ENCODE measurements at places on chromosomes 16 and 17. TPM values are rescaled to one million over a fixed set of nuclear protein-coding genes. Genes with fewer than 3 reads are reported as not detected.

DNA sequence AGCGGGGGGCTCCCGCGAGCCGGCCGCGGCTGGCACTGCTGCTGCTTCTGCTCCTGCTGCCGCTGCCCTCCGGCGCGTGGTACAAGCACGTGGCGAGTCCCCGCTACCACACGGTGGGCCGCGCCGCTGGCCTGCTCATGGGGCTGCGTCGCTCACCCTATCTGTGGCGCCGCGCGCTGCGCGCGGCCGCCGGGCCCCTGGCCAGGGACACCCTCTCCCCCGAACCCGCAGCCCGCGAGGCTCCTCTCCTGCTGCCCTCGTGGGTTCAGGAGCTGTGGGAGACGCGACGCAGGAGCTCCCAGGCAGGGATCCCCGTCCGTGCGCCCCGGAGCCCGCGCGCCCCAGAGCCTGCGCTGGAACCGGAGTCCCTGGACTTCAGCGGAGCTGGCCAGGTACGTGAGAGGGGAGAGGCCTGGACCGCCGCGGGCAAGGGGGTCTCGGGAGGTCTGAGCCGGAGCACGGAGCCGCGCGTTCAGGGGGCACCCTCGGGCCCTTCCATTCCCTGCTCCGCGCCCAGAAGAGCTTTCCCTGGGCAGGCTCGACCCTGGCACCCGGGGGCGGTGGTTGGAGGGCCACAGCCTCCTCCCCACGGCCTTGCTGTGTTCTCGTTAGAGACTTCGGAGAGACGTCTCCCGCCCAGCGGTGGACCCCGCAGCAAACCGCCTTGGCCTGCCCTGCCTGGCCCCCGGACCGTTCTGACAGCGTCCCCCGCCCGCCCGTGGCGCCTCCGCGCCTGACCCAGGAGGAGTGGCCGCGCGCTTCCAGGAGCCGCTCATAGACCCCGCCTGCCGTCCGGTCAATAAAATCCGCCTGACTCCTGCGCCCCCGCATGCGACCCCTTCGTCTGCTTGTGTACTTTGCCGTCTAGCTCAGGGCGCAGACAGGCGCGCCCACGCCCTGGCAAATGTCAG lies 591 bp downstream of the NPW start:
- DNase-seq: no peak

GRCh38 chr16:23025692-23026307 lies 123.5 kb downstream of the USP31 start:
- DNase-seq: no peak

GRCh38 chr17:3798273-3799180 lies 2.5 kb downstream of the ITGAE start:
- DNase-seq: no peak

DNA sequence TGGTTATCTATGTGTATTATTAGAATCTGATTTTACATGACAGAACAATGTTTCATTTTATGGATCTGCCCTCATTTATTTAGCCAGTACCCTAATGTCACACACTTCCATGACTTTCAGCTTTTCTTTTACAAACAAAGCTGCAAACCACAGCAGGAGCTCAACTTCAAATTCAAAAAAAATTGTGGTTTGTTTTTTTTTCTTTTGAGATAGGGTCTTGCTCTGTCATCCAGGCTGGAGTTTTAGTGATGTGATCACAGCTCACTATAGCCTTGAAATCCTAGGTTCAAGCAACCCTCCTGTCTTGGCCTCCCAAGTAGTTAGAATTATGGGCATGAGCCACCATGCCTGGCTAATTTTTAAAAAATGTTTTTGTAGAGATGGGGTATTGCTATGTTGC lies 8.2 kb upstream of the MPRIP start:
- DNase-seq: no peak

DNA sequence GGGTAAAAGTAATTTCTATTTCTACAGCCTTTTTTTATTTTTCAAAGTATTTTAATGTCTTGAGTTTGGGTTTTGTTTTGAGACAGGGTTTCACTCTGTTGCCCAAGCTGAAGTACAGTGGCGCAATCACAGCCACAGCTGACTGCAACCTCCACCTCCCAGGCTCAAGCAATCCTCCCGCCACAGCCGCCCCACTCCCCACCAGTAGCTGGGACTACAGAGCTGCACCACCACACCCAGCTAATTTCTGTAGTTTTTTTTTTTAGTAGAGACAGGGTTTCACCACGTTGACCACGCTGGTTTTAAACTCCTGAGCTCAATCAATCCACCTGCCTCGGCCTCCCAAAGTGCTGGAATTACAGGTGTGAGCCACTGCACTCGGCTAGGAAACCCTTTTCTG lies 44.0 kb downstream of the TUBD1 start:
- peak; percentile 72 for DNase-seq

- no peak for DNase-seq
Observed at GRCh38 chr17:34307110-34307509, 12.1 kb upstream of the CCL8 start.

GRCh38 chr16:23244122-23244521 lies 58.0 kb upstream of the SCNN1B start:
- DNase-seq: no peak

- DNase-seq: no peak
Observed at GRCh38 chr16:53664724-53665345, 38.8 kb downstream of the RPGRIP1L start.

DNA sequence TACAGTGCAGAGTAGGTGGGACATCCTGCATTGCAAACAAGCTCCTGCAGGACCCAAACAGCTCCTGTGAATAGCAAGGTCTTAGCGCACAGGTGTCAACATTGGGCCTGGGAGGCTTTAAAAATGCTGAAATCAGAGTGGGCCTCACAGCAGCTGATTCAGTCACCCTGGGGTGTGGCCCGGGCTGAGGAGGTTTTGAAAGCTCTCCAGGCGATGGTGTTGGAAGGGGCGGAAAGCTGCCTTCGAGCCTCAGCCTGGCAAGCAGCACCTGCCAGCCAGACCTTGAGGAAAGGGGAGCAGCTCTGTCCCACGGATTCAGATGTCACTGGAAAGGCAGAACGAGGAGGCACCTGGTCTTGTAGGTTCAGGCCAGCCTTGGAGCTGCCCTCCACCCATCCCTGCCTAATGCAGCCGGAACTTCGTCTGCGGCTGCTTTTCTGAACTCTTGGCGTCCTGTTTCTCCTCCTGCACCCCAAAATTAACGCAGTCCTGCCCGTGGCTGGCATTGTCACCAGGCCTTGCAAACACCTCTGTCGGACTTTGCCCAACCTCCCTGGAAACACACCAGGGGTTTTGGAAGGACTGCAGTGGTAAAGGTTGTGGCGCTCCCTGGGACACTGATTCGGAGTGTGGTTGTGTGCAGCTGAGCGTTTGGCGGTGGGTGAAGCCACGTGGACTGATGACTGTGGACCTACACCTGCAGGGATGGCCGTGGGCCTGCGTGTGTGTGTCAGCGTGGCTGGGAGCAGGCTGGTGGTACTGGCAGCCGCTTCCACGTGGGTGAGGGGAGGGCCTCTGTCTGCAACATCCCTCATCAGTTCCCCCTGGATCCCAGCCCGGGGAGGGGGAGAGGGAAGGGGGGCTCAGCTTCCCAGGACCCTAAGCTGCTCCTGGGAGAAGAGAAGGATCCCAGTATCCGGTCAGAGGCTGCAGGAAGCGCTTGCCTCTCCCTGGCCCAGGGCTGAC lies 3.4 kb downstream of the NECAB2 start:
- no peak for DNase-seq

DNA sequence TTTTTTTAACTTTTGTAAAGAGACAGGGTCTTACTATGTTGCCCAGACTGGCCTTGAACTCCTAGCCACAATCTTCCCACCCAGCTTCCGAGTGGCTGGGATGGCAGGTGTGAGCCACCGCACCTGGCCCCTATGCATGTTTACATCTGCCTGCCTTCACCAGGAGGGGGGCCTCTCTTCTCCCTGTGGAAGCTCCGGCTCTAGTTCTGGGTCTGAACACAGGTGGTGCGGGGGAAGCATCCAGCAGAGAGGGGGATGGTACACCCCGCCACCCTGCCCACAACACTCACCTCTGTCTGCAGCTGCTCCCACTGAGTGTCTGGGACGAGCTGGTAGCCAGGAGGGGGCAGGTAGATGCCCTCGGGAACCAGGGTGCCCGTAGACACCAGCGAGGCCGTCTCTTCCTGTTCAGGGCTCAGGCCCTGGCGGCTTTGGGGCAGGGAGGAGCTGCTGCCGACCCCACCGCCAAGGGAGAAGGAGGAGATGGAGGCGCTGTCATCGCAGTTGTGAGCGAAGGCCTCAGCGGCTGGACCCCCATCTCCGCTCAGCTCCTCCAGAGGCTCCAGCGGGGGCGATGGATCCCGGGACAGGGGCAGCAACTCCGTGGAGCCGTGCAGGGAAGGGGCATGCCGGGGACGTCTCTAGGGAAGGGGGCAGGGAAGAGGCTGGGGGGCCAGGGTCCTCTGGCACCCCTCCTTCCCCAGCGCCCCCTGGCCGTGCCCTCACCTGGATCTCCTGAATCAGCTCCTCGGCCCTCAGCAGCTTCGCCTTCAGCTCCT lies 10.9 kb downstream of the RABEP2 start:
- DNase-seq: no peak

GRCh38 chr17:32671896-32672295 lies 185.1 kb downstream of the CDK5R1 start:
- DNase-seq: no peak

DNA sequence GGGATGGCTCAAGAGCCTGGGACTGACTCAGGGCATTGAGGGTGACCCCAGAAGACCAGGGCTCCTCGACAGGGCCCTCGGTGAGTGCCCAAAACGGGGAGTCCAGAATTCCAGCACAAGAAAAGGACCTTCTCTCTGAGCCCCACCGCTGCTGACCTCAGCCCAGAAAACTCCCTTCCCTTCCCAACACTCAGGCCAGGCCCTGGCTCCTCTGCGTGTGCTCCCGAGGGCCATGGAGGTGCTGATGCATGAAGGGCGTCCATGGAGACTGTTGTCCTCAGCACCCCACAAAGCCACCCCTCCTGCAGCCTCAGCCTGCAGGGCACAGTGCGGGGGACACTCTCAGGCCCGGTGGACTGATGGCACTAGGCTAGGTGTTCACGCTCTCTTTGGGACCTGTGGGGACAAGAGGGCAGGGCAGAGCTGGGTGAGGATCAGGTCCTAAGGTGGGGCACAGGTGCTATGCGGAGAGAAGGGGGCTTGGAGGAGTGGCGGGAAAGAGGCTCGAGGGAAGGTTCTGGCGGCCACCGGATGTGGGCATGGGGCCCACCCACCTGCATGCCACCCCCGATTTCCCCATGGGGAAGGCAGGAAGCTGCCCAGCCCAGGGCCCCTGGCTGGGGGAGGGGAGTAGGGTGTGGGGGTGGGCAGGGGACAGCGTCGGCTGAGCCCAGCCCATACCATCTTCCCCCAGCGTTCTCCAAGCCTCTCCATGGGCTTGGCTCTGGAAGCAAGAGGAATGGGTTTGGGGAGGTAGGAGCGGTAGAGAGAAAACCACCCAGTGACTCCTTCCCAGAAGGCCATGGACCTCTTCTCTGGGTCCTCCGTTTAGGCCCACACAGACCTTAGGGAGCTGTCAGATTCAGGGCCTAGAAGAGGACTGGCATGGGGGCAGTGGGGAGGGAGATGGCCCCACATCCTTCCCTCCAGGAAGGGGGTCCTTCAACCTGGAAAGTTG lies 4.5 kb upstream of the TSPOAP1 start:
- no peak for DNase-seq

DNA sequence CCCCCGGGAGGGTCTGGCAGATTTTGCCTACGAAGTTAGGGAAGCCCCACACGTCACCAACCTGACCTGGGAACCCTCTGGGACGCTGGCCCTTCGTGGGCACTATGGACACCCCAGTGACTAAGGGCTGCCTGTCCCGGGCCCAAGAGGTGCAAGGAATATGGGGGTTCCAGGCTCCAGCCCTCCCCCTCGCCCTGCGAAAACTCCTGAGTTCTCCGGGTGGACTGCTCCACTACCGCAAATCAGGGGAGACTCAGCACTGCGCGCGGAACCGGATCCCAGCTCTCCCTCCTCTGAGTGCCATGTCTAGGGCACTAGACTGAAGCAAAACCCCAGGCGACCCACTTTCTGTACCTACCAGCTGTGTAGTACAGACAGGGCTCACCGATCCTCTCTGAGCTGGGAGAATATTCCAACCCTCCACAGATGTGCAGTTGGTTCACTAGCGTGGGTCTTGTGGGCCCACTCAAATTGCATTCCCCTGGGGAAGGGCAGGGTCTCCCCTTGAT lies at the start of gene ARL5C:
ARL5C (minus strand) TSS at position 321 of the 509 bp plus-strand sequence. CDS start 401 bp downstream, outside the sequence.
- DNase-seq: no peak

DNA sequence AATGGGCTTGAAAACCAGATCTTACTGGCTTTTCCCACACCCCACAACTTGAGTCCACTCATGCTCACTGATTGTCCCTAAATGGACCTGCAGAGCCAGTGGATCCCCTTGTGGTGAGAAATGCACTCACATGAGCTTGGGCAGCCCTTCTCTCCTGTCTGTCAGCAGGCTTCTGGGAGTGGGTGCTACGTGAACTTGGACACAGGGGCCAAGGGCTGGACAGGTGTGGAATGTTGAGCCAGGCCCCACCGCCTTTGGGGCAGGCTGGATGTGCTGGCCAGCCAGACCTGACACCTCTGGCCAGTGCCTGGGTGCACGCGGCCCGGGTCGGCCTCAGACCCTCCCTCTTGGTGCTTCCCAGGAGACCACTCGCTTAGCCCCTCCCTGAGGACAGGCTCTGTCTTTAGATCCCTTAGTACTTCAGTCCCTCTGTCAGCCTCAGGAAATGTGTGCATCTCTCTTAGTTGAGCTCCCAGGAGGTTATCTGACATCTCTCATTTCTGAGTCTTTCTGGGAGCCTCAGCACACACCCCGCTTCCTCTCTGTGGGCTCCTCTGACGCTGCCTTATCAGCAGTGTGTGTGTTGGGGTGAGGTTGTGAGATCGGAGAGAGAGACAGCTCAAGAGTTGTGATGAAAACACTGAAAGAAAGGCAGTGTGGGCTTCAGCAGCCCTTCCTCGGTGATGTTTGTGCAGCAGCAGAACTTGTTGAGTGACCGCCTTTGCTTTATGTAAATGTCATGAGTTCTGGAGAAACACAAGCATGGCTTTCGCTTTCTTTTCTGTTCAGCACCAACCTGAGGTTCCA lies 117.0 kb downstream of the RAB11FIP4 start:
- no peak for DNase-seq

GRCh38 chr17:6589266-6589946 lies 33.1 kb upstream of the PITPNM3 start:
- no peak for DNase-seq

DNA sequence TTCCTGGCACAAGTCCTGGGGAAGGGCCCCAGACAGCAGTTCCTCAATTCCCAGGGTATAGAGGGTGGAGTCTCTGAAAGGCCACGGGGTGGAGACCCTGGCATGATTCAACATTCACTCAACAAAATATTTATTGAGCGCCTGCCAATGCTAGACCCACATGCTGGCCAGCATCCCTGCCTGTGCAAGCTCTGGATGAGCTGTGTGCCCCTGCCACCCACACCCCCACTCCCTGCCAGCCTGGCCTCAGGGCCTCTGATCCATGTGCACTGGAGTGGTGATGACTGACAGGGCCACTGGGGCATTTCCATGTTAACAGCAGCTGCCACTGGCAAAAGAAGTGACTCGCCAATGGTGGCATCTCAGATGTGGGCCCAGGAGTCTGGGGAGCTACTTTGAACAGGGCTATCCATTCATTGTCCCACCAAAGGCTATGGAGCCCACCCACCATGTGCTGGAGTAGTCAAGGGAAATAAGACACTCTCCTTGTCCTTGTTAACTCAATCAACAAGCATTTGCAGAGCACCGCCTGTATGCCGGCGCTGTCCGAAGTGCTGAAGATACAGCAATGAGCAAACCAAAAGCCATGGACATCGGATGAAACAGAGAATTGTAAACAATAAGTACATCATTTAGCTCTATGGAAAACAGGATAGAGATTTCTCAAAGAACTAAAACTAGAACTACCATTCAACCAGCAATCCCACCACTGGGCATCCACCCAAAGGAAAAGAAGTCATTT lies 3.0 kb upstream of the PRSS22 start:
- no peak for DNase-seq

The CA10 gene
- total RNA-seq: not detected

The GPR139 gene
- not detected for total RNA-seq

The ELOB gene
- total RNA-seq: 714 TPM

The TP53 gene
- total RNA-seq: 168 TPM

The PRAC2 gene
- not detected for total RNA-seq

The CEP20 gene
- total RNA-seq: 36.9 TPM

The ESRP2 gene
- 42.0 TPM for total RNA-seq

Data from kidney epithelial cell (primary cell).